IPS DF 19.7 (cell line): ENCODE measurements at places on chromosomes 16 and 17.

DNA sequence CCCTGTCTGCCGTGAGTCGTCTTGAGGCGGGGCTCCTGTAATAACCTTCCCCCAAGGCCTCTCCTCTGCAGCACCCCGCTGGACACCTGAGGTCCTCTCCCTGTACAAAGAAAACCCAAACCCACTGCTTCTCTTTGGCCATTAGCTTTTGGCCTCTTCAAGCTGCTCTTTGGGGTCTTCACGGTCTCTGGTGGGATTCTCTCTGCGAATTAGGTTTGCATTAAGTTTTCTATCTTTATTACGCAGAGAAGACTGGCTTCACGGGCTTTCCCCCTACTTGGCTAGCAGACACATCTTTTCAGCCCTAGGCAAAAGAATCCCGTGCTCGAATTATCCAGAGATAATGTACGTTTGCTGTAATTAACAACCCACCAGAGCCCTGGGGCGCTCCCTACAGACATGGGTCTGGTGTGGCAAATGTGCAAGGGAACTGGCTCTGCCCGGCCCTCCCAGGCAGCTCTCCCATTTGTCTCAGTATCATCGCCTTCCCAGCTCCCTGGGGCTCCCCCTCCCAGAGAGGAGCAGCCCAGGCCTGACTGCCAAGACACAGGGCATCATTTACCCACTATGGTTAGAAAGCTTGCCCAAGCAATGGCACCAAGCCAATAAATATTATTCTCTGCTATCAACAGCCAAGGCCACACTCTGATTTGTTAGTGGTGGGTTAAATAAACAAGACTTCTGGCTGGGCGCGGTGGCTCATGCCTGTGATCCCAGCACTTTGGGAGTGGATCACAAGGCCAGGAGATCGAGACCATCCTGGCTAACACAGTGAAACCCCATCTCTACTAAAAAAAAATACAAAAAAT lies 24.7 kb upstream of the KLHDC4 start:
- DNase-seq, result no peak

GRCh38 chr17:61627125-61627524 lies 36.1 kb upstream of the NACA2 start:
- no peak for DNase-seq

DNA sequence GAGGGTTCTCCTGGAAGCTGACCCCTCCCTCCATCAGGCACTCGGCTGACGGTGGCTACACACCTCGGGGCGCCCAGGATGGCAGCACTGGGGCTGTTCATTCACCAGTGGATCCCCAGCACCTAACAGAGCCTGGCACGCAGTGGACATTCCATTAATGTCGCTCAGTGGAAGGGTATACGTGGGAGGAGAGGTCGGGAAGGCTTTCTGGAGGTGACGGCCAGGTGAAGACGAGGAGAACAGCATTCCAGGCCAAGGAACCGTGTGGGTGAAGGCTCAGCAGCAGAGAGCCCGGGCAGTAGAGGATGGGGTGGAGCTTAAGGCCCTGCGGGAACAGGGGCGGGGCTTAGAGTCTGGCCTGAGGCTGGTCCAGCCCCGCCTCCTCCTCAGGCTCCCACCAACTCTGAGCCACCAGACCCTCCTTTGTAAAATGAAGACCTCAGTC lies 2.5 kb upstream of the HS3ST6 start:
- DNase-seq, result no peak

- DNase-seq, result no peak
Measured at GRCh38 chr17:41251261-41251660, 1.8 kb downstream of the KRTAP9-4 start.

- no peak for DNase-seq
Measured at GRCh38 chr16:11099672-11100205, 155.4 kb downstream of the CLEC16A start.
